Hypothalamus (tissue), 51 donors: ENCODE measurements at places on chromosomes 3 and 15.

DNA sequence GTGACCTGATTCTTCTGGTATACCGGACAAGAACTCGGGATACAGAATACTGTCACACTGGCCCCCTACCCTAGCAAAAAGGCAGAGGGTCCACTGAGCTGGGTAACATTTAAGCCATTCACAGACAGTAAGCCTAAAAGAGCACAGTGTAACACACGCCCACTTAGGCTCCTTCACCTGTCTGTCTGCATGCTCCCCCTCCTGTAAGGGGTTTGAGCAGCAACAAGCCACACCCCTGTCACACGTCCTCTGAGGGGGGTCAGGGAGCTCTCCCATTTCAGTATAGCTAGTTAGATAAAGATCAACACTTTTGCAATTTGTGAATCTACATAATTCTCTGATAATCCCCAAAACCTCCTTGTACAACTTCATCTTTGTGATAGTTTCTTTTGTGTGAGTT lies 586.3 kb upstream of the LMCD1 start:
- DNase-seq: no peak

DNA sequence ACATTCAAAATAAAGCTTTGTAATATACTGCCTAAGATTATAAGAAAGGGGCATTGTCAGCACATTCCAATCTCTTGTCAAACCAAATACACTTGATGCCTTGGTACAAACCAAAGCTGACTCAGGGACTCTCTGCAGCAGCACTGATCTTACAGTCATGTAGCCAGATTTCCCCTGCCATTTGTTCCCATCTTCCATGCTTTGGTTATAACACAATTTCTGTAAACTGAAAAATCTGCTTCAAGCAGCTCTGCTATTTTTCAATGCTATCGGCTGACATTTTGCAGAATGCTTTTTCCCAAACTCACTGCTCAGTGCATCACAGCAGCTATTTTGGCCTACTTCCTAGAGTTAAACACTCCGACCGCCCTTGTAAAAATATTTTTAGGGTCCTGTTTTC lies 18.2 kb downstream of the PLOD2 start:
- no peak for DNase-seq

DNA sequence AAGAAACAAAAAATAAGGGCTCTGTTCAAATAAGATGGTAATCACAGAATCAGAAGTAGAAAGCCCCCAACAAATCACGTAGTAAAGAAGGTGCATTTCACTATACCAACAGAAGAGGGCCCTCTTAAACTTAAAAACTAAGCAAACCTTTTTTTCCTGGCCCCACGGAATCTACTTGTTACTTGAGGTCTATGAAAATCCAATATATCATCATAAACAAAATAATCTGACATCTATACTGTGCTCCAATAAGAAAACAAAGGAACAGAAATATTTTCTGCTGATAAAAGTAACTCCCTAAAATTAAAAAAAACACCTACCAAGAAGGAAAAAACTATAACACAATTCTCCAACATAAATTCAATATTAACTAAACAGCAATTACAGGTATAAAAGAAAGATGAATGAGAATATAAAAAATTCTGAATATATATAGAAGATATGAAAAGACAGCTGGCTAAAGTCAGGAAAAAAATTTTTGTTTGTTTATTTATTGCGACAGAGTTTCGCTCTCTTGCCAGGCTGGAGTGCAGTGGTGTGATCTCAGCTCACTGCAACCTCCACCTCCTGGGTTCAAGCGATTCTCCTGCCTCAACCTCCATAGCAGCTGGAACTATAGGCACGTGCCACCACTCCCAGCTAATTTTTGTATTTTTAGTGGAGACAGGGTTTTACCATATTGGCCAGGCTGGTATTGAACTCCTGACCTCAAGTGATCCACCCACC lies 81.8 kb downstream of the CLASP2 start:
- no peak for DNase-seq

DNA sequence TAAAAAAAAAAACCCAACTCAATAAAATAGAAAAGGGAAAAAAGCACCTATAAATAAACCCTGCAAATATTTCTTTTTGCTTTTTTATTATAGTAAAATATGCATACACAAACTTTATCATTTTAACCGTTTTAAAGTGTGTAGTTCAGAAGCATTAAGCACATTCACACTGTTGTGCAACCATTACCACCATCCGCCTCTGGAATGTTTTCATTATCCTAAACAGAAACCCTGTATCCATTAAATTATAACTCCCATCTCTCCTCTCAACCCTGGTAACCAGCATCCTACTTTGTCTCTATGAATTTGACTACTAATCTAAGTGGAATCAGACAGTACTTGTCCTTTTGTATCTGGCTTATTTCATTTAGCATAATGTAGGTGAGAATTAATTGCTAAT lies 15.0 kb downstream of the CDCP1 start:
- no peak for DNase-seq
